Sigmoid colon (tissue), 7 donors: ENCODE measurements at places on chromosomes 5 and 9.

- no peak for DNase-seq
Observed at GRCh38 chr5:58455480-58455879, 4.4 kb downstream of the PLK2 start.

GRCh38 chr5:138927979-138928378, 52.8 kb upstream of the LRRTM2 start:
- DNase-seq, result no peak

- DNase-seq, result no peak
Observed at GRCh38 chr5:149154650-149155049, 13.4 kb downstream of the ABLIM3 start.

- DNase-seq, result no peak
Observed at GRCh38 chr5:73394610-73395009, 54.0 kb downstream of the FOXD1 start.
